ENCODE measurements at places on chromosomes 3 and 15.

DNA sequence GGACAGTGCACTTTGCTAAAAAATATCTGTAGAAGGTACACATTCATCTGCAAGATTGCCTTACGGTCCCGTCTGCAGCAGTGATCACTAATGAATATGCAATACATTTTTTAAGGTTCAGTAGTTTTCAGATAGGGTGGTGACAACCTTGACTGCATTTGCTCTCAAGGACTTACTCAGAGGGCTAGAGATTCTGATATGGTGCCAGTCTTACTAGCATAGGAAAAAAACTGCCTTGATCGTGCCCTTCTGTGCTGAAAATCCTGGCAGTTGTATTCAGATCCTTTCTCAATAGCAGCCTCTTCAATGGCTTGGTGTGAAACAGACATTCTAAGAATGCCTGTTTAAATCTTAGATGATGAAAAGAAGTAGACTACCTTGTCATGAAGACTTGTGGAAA is 411.9 kb upstream of the CCDC54 start:
- DNase-seq = no peak

GRCh38 chr3:52073490-52073889 is 17.1 kb upstream of the DUSP7 start:
- no peak for DNase-seq

DNA sequence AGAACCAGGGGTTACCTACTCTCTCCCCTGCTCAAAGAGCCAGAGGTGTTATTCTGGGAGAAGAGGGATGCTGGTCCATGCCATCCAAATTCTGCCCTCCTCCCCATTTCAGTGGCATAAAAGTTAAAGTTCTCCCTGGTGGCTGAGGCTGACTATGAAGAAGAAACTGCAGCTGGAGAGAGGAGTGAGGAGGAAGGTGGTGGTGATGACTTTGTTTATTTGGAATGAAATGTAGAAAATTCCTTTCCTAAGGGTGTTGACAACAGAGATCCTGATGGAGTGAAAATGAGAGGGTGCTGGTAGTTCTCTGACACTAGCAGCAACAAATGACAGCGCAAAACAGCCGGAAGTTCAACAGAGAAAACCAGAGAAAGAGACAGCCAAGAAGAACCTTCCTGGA is 100.4 kb downstream of the PCCB start:
- DNase-seq = no peak

- DNase-seq = no peak
These were observed 44.8 kb downstream of the SERPINI1 start for GRCh38 chr3:167780214-167780883.

GRCh38 chr3:39106281-39106811 is 1.1 kb downstream of the GORASP1 start:
- DNase-seq = no peak

DNA sequence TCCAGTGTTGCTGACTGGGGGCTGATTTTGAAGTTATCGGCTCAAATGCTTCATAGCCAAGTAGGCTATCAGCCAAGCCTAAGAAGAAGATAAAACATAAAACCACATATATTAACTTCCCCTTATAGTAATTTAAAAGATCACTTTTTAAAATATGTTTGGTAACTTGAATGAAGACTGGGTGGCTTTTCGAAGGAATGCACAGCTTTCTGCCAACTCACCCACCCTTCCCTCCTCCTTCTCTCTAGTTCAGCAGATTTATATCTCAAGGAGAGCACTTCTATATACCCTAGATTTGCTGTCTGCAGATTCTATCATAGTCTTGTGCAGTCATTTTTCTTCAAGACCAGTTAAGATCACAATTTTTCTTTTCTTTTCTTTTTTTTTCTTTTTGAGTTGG is 189.4 kb upstream of the CHRM5 start:
- DNase-seq = no peak

DNA sequence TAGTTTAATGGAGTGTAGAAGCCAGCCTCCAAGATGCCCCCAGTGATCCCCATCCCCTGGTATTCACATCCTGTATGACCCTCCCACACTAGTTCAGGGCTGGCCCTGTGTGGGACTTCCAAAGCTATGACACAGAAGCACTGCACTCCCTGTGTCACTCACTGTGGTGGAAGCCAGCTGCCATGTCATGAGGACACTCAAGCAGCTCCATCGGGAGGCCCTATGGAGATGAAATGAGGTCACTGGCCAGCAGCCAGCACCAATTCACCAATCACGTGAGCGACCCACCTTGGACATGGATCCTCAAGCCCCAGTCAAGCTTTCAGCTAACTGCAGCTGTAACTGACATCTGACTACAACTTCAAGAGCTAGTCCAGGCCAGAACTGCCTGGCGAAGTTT is 3.9 kb upstream of the ACAN start:
- no peak for DNase-seq

DNA sequence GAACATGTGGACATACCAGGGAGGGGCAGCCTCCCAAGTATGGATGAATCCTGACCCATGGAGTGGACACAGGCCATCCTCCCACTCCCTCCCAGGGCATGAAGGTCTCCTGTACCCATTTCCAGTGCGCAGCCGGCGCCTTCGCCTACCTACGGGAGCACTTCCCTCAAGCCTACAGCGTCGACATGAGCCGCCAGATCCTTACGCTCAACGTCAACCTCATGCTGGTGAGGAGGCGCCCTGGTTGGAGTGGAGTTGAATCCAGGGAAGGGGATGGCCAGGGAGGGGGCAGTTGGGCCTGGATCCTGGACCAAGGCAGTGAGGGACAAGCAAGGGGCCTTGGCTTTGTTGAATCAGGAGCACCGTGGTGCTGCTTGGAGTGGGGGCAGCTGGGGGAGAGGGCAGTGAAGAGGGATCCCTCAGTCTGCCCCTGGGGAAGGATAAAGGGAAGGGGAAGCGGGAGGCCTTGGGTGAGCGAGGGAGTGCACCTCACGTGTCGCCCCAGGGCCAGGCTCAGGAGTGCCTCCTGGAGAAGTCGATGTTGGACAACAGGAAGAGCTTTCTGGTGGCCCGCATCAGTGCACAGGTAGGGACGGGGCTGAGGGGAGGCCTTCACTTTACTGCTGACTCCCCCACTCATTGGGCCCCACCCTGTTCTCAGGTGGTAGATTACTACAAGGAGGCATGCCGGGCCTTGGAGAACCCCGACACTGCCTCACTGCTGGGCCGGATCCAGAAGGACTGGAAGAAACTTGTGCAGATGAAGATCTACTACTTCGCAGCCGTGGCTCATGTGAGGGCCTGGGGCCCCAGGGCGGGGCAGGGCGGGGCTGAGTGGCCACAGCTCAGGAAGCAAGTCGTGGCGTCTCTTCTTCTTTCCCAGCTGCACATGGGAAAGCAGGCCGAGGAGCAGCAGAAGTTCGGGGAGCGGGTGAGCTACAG is 25.3 kb downstream of the PTPN23 start:
- no peak for DNase-seq
